T-helper 22 cell (primary cell): ENCODE measurements at places on chromosomes 3 and 15.

DNA sequence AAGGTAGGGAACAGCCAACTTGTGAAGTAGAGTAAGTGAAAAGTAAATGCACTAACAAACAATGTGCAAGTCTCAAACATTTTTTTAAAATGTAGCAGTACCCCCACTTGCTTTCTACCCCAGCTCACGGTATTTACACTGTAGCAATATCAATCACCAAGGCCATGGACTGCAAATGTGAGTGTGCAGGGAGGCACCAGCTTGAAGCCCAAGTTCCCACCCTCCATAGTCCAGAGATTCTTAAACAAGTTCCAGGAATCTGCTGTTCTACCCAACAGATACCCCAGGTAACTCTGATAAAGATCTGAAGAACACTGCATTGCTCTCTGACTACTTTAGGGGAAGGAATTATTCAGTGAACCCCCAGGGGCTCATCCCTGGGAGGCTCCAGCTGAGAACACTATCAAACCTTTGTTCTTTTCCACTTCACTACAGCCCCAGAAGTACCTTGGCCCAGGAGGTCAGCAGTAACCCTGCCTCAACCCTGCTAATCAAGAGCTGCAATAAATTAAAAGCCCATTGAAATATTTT lies 86.1 kb downstream of the FOXP1 start:
- no peak for DNase-seq

- no peak for DNase-seq
Observed at GRCh38 chr15:55319537-55320237, 665 bp downstream of the PIGB start.

DNA sequence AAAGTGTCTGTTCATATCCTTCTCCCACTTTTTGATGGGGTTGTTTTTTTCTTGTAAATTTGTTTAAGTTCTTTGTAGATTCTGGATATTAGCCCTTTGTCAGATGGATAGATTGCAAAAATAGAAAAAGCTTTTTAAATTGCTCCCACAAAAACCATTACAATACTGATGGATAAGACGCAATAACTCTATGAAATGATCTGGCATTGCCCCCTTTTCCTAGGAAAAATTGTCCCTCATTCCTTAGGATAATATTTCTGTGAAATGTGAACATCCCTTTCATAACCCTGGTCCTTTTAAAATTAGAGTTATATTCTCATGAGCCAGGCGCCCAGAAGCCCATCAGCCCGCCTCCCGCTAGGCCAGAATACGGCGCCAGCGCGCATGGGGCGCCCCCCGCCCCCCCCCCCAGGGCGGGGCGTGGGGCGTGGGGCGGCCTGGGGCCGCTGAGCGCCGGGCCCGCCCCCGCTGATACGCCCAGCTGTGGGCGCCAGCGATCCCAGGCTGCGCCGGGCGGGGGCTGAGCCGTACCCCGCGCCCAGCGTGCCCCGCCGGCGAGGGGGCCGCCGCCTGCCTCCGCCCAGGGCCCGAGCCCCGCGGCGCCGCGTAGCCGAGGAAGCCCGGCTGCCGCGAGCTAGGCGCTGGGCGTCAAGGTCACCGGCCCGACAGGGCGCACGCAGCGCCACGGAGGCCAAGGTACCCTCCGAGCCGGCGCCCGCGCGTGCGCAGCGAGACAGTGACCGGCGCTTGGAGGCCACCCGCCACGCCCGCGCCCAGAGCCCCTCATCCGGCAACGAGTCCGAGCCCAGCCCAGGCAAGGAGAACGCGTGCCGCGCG lies 11.1 kb upstream of the ROPN1B start:
- DNase-seq = no peak

- DNase-seq = no peak
Observed at GRCh38 chr3:18066899-18067582, 324.6 kb upstream of the TBC1D5 start.

DNA sequence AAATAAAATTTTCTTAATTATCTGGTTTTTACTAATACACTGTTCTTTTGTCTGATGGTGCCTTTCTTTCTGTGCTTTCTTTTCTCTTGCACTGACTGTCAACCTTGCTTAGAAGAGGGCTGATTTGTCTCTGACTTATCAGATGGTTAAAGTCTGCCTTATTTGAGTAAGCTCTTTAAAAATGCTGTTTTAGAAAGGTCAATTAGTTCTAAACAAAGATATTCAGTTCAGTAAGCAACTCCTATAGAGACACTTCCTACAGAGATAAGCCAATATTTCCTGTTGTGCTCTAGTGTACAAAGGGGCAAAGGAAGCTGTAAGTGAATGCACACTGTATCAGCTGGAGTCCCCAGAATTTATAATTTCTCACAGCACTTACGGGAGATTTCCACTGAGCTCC lies 153.4 kb upstream of the TSPAN3 start:
- no peak for DNase-seq

DNA sequence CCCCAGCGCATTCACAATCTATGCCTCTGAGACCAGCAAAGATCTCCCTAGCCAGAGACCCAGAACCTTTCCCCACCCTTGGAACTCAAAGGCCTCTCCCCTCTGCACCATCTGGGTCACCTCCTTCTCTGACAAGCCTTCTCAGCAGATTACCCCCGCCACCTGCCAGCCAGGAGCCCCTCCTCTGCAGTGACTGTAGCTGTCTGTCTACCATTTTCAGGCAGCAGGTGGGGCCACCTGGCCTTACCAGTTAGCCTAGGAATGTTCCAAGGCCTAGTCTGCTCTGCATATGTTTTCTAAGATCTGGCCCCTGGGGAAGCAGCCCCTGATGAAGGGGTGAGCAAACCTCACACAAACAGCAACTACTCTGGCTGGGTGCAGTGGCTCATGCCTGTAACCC lies 2.4 kb downstream of the MYLK start:
- DNase-seq = no peak

GRCh38 chr15:92455271-92455670 lies 61.6 kb downstream of the ST8SIA2 start:
- no peak for DNase-seq

- DNase-seq = no peak
Observed at GRCh38 chr3:197019535-197019934, 10.1 kb downstream of the MELTF start.

GRCh38 chr3:183688874-183689273 lies 8.7 kb upstream of the YEATS2 start:
- DNase-seq = no peak
